ENCODE measurements at places on chromosomes 2 and 18.

- DNase-seq, result no peak
Observed at GRCh38 chr18:9782073-9782857, 74.2 kb downstream of the RAB31 start.

DNA sequence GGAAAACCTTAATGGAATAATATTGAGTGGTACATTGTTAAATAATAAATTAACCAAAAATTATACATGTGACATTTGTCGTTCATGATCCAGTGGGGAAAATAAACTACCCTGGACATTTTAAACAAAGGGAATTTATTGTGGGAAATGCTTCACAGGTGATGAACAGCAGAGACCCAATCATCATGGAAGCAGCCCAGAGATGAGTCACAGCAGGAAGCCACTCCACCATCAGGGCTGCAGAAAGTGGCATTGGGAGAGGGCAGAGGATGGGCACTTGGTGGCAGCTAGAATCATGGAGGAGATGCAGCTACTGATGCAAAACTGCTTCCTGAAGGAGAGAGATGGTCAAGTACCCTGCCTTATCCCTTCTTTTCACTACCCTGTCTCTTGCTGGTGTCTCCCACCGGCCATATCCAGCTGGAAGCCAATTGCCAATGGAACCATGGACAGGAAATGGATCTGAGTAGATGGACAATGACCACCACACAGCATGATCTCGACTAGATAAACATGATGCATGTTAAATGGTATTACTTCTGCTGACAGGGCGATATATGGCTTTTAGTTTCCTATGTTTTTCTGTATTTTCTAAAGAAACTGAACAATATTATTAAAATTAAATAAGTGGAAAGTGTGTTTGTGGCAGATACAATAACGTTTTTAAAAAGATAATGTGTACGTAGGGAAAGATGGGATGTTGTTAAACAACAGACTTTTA lies 139.8 kb downstream of the RPIA start:
- DNase-seq, result no peak

DNA sequence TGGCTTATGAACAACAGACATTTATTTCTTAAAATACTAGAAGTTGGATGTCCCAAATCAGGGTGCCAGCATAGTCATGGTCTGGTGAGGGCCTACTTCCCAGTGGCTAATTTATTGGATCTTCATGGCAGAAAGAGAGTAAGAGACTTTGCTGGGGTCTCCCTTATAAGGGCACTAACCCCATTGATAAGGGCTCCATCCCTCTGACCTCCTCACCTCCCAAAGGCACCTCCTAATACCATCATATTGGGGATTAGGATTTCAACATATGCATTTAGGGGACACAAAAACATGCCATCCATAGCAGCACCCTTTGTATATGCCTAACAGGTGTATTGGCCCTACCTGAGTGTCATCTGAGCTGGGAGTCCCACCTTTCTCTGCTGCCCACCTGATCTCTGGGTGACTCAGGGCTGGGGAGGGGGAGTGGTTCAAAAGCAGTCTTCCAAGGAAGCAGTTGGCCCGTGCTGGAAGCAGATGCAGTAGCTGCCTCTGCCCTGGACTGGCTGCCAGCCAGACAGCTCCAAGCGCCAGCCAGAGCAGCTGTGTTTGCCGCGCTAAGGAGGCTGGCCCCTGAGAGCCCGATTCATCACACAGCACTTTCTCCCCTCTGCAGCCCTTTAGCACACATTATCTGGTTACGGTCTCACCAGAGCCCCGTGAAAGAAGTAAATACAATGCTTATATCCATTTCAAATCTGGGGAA lies 84.6 kb downstream of the SMAD7 start:
- no peak for DNase-seq

DNA sequence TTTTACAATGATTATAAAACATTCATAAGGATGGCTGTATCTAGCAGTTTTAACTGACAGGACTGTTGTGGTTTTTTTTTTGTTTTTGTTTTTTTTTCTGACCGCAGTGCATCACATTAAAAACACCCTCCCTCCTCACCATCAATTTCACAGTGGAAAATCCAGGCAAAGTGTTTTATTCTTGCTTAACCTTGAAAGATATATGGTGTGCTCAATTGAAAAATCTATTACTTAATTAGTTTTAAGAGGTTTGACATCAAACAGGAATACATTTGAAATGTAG lies 250.7 kb downstream of the DLGAP1 start:
- no peak for DNase-seq

DNA sequence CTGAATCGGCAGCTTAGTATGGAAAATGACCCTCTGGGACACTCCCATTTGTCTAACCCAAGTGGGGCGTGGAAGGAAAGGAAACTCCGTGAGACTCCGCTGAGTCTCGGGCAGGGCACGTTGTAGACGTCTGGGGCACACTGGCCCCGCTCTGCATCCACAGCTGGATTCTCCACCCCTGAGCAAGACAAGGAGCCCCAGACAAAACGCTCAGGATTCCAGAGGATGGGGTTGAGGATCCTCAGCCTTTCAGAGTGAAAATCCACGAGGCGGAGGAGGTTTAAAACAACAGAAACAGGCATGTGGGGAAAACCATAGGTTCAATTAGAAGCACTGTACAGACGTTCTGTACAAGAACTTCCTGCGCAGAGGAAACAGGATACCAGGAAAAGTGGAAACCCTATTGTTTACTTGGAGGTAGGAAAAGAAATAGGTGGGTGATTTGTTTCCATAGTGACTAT lies 124.9 kb upstream of the ZNF236 start:
- no peak for DNase-seq

DNA sequence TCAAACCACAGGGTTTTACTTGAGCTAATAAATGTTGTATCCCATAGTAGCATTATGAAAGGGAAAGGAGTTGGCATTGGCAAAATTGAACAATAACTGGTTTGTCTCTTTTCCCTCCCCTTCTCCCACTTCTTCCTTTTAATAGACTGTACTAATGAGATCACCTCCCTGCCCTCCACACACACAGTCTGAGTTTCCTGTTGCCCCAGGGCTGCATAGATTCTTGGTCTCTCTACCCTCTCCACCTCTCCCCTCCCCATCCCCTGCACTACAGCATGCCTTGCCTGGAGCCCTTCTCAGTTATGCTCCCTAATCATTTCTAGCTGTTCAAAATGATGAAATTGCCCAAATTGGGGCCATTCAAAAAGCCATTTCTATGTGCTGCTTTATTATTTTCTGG lies 37.2 kb upstream of the NEMP2 start:
- no peak for DNase-seq

DNA sequence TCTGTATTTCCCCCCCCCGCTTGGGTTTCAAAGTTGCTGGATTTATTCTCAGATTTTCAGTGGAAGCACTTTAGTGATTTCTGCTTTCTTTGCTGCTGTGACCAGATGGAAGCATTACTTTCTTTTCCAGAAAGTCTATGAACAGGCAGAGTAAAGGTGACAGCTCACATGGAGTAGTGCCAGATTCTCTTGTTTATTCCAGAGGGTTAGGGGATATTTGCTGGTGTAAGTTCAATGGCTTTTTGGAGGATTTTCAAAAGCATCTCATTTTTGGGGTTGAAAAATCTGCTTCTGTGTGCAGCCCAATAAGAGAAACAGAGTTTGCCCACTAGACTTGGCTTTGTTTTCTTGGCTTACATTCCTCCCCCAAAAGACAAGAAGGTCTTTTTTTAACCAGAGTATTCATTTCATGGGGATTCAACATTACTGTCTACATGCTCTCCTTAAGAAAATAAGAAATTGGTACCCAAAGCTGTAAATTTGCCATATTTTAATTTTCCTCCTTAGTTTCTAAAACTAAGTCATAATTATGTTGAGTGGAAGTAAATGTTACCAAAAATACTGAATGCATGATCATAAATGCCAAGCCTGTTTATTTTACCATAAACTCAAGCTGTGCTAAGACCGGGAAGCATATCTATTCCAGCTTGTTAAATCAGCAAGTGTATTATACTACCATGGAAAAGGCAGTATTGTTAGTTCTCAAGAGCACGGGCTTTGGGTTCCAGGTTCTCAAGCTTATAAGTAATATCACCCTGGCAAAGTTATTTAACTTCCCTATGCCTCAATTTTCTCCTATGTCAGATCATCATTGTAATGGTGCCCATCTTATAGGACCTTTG lies 557.2 kb downstream of the CPS1 start:
- no peak for DNase-seq

DNA sequence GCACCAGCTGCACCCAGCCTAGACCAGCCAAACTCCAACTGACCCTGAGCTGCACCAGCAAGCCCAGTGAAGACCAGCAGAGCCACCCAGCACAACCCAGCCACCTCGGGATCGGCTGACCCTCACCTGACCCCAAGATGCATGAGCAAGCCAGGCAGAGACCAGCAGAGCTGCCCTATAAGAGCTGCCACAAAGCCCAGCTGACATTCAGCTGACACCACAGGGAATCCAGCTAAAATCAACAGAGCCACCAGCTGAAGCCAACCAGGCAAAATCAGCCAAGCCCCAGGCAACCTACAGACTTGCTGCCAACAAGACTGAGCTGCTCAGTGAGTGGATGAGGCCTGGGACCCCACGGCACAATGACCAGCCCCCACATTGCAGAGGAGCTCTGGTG lies 54.6 kb downstream of the CYP27C1 start:
- DNase-seq, result no peak

DNA sequence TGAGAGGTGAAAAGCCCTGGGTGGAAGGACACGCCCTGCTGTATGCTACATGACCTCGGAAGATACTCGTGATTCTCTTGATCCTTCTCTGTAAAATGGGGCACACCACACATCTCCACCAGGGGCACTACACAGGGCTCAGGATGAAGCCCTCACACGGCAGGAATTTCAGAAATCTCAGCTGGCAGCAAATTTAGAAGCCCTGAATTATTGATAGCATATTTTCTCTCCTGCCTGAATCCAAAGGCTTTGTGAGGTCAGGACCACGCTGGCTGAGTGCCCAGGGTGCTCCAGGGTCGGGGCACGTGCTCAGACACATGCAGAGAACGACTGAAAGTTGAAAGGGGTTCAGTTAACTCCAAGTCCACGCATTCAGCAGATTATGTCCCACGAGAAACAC lies 42.1 kb upstream of the GALR1 start:
- no peak for DNase-seq

GRCh38 chr2:210503001-210503623 lies 26.6 kb upstream of the LANCL1 start:
- DNase-seq, result no peak

DNA sequence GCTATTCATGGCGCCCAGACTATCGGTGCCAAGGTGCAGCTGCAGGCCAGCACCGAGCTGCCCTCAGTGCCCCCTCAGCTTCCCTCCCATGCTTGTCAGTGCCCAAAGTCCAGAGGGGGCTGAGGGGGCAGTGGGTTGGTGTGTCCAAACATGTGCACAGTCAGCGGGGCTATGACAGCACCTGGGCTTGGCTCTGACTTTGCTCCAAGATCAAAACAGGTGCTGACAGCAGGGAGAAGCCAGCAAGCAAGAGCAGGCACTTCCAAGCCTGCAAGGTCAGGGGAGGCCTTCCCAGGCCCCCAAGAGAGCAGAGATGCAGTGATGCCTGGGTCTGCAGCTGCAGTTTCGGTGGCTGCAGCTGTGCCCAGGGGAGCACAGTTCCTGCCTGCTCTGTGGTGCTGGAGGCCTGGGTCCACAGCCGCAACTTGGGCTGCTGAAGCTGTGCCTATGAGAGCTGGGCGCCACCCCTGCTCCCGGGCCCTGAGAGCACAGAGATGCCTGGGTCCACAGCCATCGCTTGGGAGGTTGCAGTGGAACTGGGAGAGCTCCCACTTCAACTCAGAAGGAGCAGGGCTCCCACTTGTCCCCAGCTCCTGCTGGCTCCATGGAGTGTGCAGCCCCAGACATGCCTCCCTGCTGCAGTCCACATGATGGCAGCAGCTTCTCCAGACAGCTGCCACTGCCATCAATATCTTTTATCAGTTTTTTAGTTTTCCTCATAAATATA lies 775.3 kb upstream of the POU3F3 start:
- no peak for DNase-seq

DNA sequence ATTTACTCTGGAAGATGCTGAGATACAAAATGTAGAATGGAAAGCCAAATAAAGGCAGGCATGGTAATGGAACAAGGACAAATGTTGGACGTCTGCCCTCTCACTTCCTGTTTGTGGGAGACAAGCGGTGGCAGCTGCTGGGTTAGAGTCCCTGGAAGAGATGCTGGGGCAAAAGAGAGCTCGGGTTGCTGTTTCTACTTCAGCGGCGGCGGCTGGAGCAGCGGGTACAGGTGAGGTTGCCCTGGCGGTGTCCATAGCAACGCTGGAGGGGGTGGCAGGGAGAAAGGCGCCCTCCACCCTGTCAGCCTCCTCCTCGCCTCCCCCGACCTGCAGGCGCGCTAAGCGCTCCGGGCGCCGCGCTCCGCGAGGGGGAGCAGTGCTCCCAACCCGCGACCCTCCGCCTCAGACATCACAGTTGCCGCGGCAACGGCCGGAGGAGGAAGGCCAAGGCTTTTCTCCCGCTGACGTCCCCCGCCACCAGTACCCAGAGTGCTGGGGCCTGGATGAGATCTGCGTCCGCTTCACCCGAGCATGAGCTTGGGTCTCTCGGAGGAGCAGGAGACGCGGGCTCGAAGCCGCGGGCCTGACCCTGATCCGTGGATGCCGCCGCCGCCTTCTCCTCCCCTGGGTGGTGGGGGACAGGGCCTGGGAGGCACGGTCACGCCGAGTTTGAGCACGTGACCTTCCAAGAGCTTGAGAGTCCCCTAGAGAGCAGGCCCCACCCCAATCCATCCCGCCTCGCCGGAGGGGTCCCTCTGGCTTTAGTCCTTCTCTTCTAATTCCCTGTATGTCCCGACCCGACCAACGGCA lies 65.6 kb downstream of the NOL4 start:
- no peak for DNase-seq

DNA sequence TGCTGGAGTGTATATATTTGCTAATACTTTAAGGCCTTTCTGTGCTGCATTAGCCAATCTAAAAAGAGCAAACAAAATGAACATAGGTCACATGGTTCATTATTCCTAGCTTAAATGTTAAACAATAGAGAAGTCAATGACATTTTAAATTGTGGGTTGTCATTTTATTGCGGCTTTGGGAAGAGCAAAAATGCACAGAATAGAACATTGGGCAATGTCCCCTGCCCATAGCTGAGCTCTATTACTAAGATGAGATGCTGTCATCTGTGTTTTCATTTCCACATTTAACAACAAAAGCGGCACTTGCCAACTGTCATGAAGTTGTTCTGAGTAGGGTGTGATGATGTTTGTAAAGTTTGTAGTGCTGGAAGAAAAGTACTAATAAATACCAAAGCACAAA lies 3.2 kb upstream of the VAPA start:
- DNase-seq, result no peak

- DNase-seq, result no peak
Observed at GRCh38 chr2:62208758-62209114, 12.8 kb downstream of the B3GNT2 start.

DNA sequence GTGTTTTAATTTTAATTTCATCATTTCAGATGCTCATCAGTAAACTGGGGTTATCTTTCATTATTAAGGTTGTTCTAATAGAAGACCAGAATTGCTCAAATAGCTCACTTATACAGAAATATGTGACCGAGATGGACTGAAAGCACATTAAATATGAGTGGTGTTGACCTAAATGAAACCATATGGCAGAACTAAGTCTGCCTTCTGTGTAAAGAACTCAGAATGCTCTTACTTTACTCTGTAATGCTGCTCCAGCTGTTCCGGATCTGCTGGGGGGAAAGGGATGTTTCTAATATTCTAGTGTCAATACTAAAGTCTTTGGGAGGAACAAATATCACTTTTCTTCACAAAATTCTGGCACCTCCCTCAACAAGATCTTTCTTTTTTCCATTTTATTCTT lies 131.0 kb downstream of the DPP4 start:
- DNase-seq, result no peak
